ENCODE measurements at places on chromosomes 5 and 9. TPM values are rescaled to one million over a fixed set of nuclear protein-coding genes. Genes with fewer than 3 reads are reported as not detected.

DNA sequence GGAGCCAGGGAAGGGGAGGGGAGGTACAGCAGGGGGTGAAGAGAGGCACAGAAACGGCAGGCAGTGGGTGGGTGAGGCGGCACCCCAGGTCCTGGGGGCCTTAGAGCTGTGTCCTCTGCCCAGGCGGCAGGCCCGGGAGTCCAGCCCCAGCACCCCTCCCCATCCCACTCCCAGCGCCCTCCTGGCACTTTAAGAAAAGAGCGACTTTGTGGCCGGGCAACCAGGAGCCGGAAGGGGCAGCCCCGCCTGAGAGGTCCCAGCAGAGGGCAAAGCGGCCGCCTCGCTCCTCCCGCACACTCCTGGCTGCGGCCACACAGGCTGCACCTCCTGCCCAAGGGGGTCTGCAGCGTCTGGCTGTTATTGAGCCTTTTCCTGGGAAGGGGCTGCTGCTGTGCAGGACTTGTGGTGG is 42.6 kb downstream of the NACC2 start:
- peak; percentile 33 for DNase-seq

GRCh38 chr5:138725153-138725817 is 27.9 kb upstream of the CTNNA1 start:
- DNase-seq = peak; percentile 91

- DNase-seq = no peak
These were observed 46.0 kb upstream of the SIMC1 start for GRCh38 chr5:176192094-176192721.

Gene BTNL8
- total RNA-seq = 0.23 TPM

DNA sequence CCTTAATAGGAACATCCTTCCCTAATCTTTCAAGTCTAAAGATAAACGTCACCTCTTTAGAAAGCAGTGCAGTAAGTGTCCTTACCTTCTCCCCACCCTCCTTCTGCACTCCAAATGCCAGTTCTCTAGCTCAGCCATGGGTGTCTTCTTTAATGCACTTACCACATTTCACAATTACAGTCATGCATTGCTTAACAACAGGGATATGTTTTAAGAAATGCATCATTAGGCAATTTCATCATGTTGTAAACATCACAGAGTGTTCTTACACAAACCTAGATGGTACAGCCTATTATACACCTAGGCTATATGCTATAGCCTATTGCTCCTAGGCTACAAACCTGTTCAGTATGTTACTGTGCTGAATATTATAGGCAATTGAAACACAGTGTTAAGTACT is 91.2 kb downstream of the RFX3 start:
- DNase-seq = no peak

Gene WDR55
- 27.2 TPM for total RNA-seq

DNA sequence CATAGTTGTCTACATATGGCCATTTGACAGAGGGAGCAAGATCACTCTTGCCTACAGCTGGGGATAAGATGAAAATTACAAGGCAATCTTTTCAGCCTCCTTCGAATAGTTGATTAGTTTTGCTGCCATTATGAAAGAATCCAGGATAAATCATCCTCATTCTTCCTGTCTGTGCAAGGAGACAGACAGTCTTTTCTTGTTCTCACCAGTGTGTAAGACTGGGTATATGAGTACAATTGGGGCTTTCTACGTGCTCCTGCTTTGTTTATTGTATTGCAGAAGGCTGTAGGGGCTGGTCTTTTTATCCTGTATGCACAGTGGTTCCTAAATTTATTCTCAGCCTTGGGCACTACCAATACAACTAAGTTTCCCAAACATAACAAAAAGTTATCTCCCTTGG is 76.8 kb downstream of the SPEF2 start:
- no peak for DNase-seq

DNA sequence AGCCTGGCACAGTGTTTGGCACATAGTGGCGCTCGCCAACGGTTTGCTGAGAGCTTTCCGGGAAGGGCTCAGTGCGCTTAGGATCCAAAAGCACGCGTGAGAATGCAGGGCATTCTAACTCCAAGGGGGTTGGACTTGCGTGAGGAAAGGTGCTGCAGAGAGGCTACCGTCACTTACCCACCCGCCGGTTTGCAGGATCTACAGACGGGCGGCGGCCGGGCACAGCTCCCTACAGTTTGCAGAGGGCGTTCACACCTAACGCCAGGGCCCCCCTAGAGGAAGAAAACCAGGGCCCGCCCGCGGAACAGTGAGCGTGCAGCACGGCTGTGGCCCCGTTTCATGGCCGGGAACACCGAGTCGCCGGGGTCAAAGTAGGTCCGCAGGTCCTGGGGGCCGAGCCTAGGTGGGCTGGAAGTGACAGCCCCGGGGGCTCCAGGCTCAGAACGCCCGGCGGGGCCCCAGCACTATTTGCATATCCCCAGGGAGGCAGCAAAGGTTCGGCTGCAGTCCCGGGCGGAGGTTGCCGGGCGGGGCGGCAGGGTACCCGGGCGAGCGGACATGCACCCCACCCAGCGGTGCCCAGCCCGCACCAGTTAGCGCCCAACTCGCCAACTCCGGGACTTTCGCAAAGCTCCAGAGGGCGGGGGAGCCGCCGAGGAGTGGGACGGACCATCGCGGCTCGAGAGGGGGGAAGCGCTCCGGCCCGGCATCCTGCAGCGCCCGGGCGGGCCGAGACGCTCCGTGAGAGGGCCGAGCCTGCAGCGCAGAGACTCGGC is 526 bp upstream of the GALNT10 start:
- peak; percentile 71 for DNase-seq

DNA sequence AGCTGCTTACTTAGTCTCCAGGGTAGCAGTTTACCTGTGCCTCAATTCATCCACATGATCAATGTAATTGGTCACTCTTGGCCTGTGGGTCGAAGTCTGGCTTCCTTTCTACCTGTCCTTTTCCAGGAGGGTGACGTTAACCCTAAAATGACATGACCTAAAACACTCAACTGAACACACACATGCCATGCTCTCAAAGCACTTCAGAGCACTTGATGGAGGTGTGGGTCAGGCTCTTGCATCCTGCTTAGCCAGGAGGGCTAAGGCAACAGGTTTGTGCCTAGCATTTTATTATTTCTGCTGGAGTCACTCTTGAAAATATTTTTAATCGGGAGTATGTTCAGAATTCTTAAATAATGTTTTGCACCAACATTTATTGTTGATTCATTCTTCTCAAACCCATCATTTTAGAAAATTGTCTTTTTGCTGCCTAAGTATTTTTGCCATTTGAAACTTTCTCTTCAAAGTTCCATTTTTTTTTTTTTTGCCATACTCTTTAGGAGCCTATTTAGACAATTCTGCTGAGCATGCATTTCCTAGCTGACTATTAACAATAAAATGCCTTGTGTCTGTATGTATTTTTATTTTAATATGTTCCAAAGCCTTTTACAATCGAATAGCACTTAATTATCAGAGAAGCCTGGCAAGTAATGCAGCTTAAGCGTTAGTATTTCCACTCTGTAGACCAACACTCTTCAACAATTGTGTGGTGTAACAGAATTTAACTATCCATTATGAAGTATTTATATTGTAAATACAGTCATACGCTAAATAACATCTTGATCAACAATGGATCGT is 59.1 kb downstream of the ATP10B start:
- DNase-seq = no peak

DNA sequence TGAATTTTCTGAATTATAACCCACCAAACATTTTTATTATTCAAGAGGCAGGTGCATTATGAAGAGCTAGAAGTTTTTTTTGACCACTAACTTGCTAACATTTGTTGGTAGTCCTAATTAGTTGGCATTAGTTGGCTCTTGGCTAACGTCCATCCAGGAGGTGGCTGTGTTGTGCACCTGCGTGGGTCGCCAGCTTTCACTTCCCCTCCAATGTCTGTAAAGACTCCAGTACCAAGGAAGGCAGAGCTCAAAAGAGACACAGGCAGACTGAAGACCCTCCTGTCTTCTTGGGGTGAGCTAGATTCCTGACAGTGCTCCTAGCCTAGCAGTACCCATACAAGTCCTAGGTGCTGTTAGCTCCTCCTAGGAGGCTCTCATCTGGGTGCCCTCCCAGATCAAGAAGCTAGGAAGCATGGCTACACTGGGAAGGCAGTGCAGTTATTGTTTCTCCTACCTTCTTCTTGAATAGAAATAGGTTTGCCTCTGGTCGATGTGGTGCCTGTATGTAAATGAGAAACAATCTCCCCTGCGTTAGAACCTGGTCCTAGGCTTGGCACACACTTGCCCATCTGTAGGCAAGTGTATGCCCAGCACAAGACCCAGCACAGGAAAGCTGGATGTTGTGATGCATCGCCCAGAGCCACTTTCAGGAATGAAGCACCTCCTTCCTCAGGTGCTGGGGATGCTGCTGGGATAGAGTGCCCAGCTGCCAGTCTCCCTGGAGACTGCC is 190.9 kb downstream of the ICE1 start:
- DNase-seq = no peak

GRCh38 chr5:137320056-137321045 is 178.8 kb downstream of the SPOCK1 start:
- DNase-seq = peak; percentile 69

GRCh38 chr5:22560147-22560546 is 293.0 kb downstream of the CDH12 start:
- peak; percentile 43 for DNase-seq

DNA sequence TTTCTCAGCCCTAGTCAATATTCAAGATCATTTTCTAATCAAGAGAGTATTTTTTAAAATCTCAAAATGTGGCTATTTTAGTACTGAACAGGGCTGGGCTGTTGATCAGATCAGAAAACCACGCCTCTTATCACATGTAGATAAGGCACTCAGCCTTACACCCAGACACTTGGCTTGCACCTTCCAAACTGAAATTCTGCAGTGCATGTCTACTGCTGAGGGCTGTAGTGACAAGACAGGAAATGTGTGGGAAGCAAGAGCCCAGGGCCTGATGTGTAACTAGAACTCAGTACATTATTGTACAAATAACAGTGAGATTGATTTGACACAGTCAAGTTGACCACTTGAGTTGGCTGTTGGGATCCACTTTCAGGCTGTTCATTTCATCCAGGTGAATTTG is 48.6 kb downstream of the UBE2QL1 start:
- DNase-seq = no peak

Gene PCDHGB7
- total RNA-seq = 0.44 TPM

- DNase-seq = no peak
These were observed 364.7 kb downstream of the PRELID2 start for GRCh38 chr5:145470396-145470979.

DNA sequence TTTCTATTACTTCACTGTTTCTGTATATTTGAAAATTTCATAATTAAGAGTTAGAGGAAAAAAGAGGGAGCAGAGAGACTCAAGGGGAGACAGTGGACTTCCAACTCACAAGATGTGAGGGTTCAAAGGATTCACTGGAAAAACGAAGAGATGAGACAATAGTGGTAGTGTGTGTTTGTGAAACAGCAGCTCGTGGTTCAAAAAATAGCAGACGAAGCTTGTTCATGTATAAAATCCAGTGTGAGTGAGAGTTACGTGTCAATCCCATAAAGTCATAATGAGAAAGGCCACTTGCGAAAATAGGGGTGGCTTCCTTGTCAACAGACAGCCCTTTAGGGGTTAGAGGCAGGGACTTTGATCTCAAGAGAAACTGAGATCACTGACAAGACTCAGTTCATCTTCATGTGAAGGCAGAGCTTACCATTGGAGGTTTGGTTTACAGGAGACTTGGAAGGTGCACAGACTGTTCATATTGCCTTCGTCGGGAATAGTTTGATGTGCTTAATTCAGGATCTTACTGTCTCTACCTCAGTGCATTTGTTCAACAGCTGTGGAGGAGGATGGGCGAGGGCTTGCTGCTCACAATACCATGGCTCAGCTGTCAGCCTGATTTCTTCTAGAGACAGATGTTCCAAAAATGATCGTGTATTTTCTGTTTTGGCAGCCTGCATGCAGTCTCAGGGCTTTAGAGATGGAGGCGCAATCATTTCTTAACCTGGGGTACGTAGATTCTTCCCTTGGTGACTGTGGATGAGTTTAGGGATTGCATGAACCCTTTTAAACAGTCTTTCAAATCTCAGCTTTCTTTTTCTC is 105.7 kb upstream of the KLF9 start:
- DNase-seq = no peak

Gene PTGR1
- total RNA-seq = 43.1 TPM

DNA sequence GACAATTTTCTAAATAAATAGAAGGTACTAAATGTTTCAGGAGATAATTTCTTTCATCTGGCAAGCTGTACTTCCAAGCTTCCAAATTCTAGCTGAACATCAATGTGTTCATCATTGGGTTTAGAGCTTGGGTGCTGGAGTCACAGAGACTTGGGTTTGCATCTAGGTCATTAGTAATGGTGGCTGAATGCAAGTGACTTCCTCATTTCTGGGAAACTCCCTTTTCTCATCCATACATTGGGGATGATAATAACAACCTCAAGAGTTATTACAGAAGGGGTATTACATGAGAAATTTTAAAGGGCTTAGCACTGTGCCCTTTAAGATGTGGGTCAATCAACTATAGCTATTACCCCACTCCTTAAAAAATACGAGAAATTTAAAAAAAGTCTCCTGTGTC is 41.1 kb upstream of the KLF4 start:
- no peak for DNase-seq

- DNase-seq = no peak
These were observed 33.8 kb upstream of the KDM4C start for GRCh38 chr9:6723881-6724420.

Gene ZNF366
- total RNA-seq = not detected

DNA sequence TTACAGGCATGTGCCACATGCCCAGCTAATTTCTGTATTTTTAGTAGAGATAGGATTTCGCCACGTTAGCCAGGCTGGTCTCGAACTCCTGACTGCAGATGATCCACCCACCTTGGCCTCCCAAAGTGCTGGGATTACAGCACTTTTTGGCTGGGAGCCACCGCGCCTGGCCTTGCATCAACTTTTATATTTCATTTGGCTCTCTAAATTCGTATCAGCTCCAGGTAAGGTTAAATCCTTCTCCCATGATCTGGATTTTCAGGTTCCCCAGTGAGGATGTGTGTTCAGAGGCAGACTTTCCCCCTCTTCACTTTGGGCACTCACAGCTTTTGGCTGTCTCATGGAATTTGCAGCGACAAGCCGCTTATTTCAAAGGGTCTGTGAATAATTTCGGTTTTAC is 16.8 kb upstream of the RNF38 start:
- no peak for DNase-seq

Measured in PC-3 (cell line).